ENCODE measurements at places on chromosomes 11 and 22.

DNA sequence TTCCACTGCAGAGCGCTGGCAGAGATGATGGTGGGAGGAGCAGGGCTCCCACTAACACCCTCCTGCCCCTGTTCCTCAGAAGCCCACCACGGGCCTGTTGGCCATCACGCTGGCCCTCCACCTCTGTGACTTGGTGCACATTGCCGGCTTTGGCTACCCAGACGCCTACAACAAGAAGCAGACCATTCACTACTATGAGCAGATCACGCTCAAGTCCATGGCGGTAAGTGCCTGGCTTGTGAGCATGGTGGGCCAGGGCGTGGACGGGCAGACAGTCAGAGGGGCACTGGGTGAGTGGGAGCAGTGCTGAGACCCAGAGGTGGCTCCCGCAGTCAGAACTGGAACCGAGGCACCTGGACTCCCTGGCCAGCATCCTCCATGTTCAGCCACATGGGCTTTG is 57.9 kb downstream of the ST3GAL4 start:
- no peak for DNase-seq

DNA sequence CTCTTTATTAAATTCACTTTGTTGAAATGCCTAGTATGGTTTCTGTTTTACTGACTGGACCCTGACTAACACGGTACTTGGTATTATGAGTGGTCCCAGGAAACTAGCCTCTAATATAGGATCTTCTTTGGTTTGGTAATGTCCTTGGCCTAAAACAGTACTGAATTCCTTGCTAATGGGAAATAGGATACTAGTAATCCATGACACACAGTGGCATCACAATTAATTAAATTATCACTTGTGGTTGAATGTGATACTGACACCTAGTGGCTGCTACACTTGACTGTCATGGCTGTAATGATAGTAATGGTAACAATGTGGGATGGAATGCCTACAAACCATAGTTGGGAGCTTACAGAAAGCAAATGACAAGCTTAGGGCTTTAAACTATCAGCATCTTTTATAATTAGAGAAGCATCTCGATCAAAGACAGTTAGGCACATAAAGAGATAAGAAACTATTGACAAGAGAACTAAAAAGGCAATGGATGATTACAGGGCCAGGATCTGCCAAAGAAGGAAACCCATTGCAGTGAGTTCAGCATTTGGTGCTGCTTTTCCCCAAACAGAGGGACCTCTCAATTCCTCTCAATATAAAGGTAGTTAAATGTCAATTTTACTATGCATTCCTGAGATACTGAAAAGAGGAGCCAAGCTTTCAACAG is 8.6 kb downstream of the DNHD1 start:
- DNase-seq: no peak

DNA sequence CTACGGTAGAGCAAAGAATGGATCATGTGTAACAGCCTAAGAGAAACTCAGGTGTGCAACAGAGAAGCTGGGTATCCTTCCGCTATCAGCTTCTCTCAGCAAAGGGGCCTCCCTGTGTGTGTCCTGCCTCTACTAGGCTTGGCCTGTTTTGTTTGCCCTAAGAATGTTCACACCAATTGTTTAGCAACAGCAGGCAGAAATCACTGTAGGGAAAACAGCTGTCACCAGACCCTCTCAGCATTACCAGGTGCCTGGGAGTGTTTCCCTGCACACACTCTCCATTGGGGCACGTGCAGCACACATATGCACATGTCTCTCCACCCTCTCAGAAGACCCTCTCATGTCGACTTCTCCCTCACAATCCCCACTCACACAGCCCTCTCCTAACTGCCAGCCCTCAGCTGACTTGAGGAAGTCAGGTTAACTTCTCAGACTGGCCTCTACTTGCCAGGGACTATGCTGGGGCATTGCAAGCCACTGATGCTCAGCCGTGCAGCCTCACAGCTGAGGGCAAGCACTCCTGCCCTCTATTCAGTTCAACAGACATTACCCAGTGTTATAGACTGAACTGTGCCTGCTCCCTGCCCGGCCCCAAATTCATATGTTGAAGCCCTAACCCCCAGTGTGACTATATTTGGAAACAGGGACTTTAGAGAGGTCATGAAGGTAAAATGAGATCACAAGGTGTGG is 97.6 kb downstream of the TRIM29 start:
- no peak for DNase-seq

- DNase-seq: peak; percentile 65
These were observed 11.2 kb upstream of the IGLL1 start for GRCh38 chr22:23591201-23591791.
